Motor neuron (in vitro differentiated cells): ENCODE measurements at places on chromosomes 7 and 10. TPM values are rescaled to one million over a fixed set of nuclear protein-coding genes. Genes with fewer than 3 reads are reported as not detected.

- no peak for ATAC-seq
Measured at GRCh38 chr7:96182424-96183158, 139.3 kb downstream of the SLC25A13 start.

The CYP3A4 gene
- total RNA-seq: 0.18 TPM in 1 of 2 replicates, not detected in the other

GRCh38 chr7:100142461-100142860 lies 6.3 kb upstream of the LAMTOR4 start:
- ATAC-seq: no peak

GRCh38 chr7:136869001-136869961 lies 829 bp downstream of the CHRM2 start:
- ATAC-seq: peak; percentile 73

DNA sequence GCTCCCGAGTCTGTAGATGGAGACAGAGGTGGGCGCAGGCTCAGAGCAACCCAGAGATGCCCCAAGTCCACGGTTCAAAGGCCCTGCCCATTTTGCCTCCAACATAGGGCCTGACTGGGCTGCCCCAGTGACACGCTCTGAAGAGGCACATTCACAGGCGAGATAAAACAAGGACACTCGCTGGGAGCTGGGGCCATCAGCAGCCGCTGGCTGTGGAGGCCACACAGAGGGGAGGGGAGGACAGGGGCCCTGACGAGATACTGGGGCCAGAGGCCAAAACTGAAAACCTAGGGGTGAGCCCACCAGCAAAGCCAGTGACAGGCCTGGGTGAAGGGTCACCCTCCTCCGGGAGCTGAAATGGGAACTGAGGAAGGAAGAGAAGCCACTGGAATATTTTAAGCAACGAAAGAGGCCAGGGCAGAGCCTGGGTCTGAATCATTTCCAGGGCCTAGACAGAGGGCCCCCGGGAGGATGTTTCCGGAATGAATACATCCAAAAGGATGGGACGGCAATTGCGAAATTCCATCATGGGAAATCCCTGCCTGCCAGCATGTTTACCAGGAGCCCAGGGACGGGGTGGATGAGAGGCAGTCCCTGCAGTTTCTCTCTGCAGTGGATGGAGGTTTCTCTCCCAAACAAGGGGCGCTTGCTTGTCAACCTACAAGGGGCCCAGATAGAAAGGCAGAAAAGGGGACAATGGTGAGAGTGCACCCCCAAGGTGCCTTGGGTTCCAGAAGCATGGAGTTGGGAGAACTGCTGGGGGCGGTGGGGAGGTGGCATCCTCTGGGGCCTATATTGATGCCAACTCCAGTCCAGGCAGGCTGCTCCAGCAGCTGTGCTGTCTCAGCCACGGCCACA lies 29.0 kb upstream of the HSPA12A start:
- no peak for ATAC-seq

- no peak for ATAC-seq
Measured at GRCh38 chr10:37839243-37839642, 18.2 kb downstream of the ZNF248 start.

- no peak for ATAC-seq
Measured at GRCh38 chr7:148967032-148967372, 61.3 kb downstream of the PDIA4 start.

The WEE2 gene
- total RNA-seq: 0.31 TPM in 1 of 2 replicates, not detected in the other

DNA sequence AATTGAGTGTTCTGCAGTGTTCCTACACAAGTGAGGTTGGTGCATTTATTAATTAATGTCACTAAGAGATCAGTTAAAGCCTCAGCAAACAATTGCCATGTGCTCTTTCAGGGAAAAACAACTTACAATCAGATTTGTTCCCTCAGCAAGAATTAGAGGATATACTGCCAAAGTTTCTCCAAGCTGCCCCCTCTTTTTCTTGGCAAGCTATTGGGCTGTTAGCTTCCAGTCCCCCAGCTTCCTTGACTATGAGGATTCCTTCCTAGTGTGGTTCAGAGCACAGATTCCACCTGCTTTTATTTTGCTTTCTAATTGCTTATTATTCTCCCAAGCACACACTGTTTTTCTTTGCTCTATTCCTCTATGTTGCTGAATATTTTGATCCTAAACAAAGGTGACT lies 112.7 kb downstream of the RBM20 start:
- ATAC-seq: no peak

DNA sequence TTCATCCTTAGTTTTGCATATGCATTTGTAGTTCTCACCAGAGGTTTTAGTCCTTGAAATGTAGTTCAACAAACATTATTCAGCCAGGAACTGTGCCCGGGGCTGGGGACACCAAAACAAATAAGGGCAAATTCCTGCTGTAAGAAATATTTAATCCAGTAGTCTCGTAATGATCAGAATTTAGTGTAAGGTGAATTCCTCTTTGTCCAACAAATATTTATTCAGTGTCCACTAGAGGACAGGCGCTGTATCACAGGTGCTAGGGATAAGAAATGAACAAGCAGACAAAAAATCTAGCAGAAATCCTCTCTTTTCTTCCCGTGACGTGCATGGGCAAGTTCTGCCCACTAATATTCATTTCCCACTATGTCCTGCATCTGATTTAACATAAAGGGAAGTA lies 17.6 kb downstream of the LGI1 start:
- peak; percentile 84 for ATAC-seq

The ODAD2 gene
- total RNA-seq: 5.6 and 7.2 TPM in 2 replicates

The SMKR1 gene
- total RNA-seq: 2.3 and 3.5 TPM in 2 replicates

DNA sequence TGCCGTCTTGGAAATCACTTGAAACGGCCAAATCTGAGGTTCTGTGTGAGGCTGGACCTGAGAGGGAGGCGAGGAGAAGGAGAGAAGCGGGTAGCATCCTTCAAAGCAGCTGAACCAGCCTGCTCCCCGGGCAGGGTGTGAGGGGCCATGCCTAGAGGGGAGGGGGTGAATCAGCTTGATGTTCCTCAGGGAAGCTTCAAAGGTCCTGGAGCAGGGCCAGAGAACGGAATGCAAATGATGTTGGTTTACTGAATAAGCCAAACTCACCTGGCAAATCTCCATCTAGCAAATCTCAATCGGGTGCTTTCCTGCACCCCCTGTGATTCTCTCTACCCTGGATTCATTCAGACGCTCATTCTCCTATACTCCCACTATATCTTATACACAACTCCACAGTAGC lies 226.9 kb downstream of the WDR11 start:
- no peak for ATAC-seq

GRCh38 chr10:44948642-44949041 lies 11.0 kb upstream of the RASSF4 start:
- no peak for ATAC-seq

DNA sequence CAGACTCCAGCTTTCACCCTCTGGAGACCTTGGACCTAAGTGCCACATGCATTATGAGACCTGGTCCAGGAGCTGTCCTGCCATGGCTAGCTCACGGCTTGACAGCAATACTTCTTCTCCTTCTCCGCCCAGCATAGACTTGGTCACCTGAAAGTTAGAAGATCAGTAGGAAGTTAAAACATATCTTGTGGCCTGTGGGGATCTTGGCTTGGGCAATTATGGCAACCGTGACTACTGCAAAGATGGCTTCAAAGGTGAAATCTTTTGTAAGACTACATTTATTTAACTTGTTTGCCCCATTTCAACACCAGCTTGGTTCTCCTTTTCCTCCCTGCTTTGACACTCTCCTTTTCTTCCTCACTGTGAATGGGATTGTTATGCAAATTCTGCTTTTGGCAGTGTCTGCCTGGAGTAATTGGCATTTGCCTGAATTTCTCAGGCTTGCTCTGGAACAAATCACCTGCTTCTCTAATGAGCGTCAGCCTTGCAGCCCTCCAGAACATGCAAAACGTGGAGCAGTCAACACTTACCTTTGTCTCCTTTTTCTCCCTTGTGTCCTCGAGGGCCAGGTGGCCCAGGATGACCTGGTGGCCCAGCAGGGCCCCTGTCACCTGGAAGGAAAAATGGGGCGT lies 53.4 kb downstream of the COL17A1 start:
- no peak for ATAC-seq
